ENCODE measurements at places on chromosomes 7 and 10. TPM values are rescaled to one million over a fixed set of nuclear protein-coding genes. Genes with fewer than 3 reads are reported as not detected.

The ZNF316 gene
- total RNA-seq: 23.3 TPM

The STAG3 gene
- total RNA-seq: 6.7 TPM

The PRSS37 gene
- 0.10 TPM for total RNA-seq

The FAM131B gene
- 0.84 TPM for total RNA-seq

The ADCYAP1R1 gene
- under 0.01 TPM for total RNA-seq

The TMEM236 gene
- under 0.01 TPM for total RNA-seq

The H2BK1 gene
- total RNA-seq: not detected

The COL26A1 gene
- 0.21 TPM for total RNA-seq

The ANKRD7 gene
- 0.42 TPM for total RNA-seq

The LRRC18 gene
- not detected for total RNA-seq

The RNF148 gene
- not detected for total RNA-seq

The ZKSCAN1 gene
- total RNA-seq: 41.3 TPM

The ASB10 gene
- not detected for total RNA-seq

The TMEM176A gene
- total RNA-seq: 2.1 TPM

The MYOF gene
- 5.2 TPM for total RNA-seq

The NME8 gene
- total RNA-seq: 1.7 TPM

The AKR1C1 gene
- 3.3 TPM for total RNA-seq

The DPP6 gene
- total RNA-seq: not detected

The MAP3K8 gene
- total RNA-seq: 88.9 TPM

All from mononuclear cell (primary cell).